ENCODE measurements at places on chromosomes 1 and 21.

DNA sequence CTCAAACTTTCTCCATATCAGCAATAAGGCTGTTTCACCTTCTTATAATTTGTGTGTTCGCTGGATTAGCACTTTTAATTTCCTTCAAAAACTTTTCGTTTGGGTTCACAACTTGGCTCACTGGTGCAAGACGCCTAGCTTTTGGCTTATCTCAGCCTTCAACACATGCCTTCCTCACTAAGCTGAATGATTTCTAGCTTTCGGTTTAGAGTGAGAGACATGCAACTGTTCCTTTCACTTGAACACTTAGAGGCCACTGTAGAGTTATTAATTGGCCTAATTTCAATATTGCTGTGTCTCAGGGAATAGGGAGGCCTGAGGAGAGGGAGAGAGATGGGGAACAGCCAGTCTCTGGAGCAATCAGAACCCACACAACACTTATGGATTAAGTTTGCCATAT, 41.2 kb upstream of the IFNLR1 start:
- DNase-seq: no peak

DNA sequence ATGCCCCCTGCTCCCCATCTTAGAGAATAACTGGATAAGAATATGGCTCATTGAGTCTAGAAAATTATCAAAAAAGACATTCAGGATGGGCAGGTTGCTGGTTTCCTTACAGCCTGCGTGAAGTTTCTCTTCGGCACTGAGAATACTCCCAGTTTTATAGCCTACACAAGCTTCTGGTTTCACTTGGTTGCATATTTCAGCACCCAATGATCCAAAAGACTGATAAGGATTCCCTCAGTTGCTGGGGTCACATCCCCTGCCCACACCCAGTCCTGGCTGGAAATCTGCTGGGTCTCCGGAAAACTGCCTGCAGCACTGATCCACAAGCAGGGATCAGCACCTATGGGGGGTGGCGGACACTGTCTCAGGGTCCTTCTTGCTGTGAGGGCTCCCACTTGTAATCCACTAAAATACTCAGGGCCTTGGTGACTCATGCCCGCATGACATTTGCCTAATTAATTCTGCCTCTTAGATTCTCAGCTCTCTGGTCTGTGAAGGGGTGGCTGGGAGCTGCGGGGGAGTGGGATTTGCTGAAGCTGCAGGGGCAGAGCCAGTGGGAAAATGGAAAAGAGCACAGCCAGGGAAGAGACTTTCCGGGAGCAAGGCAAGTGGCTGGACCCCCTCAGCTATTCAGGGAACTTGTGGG, 142.5 kb downstream of the ZNF648 start:
- DNase-seq: no peak

- no peak for DNase-seq
Observed at GRCh38 chr1:184427722-184428121, 40.9 kb downstream of the C1orf21 start.

- DNase-seq: no peak
Observed at GRCh38 chr1:92993581-92993980, 32.3 kb upstream of the DIPK1A start.

- DNase-seq: no peak
Observed at GRCh38 chr1:28322194-28322593, 6.6 kb upstream of the MED18 start.

DNA sequence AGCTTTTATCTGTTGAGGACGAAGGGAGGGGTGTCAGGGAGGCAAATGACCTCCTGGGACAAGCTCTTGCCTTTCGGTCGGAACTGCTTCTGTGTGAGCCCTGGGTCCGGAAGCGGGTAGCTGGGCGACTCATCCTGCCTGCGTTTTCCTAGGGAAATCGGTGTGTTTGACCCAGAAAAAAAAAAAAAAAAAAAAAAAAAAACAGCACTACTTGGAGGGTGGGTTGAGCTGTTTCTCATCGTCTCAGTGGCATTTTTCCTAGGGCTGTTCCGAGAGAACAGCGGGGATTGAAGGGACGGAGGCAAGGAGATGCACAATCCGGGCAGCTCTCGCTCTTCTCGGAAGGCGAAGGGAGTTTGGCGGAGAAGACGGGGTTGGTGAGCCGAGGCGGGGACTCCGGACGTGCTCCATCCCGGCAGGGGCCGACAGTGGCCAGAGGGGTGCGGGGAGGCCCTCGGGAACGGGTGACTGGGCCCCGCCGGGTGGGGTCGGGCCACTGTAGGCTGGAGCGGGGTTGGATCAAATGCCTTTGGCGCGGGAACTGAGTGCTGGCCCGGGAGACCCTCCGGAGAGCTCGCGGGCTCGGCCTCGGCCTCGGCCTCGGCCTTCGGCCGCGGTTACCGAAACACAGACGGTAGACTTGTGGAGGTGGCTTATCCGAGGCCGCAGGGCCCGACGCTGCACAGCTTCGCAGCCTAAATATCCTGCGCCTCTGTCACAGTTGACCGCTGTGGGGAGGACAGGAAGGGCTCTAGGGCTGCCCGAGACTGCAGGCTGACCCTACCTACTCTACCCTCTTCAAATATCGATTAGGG, 2.4 kb upstream of the BARHL2 start:
- DNase-seq: no peak

DNA sequence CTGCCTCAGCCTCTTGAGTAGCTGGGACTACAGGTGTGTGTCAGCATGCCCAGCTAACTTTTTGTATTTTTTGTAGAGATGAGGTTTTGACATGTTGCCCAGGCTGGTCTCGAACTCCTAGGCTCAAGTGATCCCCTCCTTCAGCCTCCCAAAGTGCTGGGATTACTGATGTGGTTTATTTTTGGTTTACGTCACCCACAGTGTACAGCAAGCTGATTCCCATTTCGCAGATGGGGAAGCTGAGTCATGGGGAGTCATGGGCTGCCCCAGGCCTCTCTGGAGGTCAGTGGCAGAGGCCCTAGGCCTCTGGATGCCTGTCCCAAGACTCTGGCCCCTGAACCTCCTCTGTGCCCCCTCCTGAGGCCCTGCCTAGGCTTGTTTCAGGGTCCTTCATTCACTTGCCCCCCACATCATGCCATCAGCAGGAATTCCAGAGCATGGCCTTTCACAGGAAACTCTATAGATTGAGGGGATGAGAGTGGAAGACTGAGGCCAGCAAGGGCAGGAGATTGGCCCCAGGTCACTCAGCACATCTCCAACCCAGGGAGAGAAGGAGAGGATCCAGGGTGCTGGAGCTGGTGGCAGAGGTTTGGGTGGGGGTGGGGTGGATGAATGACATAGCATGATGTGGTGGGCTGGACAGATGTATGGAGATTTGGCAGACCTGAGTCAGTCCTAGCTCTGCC, 266.0 kb downstream of the PTPRU start:
- no peak for DNase-seq

- DNase-seq: no peak
Observed at GRCh38 chr1:82950606-82951200, 1048.2 kb downstream of the TTLL7 start.

GRCh38 chr1:12745126-12745991, 641 bp upstream of the CFAP107 start:
- no peak for DNase-seq

DNA sequence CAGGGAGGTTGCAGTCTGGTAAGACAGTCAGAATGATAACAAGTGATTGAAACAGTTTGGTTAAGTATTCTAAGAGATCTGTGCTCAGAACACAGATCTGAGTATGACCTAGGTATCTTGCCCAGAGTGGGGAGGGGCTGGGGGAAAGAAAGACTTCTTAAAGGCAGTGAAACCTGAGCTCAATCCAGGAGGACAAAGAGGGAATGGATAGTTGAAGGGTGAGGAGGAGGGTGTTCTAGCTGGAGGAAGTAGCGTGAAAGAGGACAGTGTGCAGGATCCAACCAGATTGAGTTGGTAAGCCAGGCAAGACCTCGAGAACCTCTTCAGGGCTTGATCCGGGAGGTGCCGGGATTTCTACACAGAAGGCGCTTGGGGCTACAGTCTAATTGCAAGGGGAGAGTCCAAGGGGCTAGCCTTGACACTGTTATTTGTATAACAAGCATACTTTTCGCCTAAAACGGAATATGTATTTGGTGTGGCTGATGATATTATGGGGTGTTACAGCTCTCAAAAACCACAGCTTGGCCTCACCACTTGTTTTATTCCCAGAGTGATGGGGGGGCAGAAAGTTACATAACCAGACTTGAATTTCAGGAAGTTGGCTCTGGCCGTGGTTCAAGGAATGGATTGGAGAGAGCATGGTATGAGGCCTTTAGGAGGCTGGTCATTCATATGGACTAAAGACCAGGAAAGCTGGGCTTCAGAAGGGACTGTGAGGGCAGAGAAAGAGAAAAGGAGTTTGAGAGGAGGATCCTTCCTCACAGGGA, 19.1 kb downstream of the RCSD1 start:
- DNase-seq: no peak

GRCh38 chr1:11534846-11535245, 55.9 kb downstream of the DISP3 start:
- DNase-seq: no peak

- peak; percentile 91 for DNase-seq
Observed at GRCh38 chr1:30523055-30524020, 200.0 kb downstream of the MATN1 start.
